ENCODE measurements at places on chromosomes 4 and X.

GRCh38 chr4:146495269-146495668 lies 26.5 kb downstream of the SLC10A7 start:
- peak; percentile 28 for DNase-seq

DNA sequence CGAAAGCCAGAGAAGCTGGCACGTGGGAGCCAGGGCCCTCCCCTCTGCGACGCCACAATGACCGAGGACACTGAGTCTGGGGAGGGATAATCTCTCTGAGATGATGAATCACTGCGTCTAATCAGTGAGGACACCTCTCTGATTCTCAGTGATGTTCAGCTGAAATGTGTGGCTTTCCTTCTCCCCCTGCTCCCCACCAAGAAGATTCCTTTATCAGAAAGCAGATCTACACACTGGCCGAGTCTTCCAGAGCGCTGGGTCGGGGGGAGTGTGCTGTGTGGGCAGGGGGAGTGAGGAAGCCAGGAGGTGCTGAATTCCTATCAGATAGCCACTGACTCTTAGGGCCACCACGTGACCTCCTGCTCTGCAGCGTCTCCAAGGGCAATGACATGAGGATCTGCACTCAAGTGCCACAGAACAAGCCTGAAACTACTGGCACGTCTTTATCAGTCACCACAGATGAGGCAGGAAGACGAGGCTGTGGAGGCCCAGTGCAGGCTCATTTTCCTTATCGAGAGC lies 89.2 kb downstream of the GATB start:
- DNase-seq, result no peak

DNA sequence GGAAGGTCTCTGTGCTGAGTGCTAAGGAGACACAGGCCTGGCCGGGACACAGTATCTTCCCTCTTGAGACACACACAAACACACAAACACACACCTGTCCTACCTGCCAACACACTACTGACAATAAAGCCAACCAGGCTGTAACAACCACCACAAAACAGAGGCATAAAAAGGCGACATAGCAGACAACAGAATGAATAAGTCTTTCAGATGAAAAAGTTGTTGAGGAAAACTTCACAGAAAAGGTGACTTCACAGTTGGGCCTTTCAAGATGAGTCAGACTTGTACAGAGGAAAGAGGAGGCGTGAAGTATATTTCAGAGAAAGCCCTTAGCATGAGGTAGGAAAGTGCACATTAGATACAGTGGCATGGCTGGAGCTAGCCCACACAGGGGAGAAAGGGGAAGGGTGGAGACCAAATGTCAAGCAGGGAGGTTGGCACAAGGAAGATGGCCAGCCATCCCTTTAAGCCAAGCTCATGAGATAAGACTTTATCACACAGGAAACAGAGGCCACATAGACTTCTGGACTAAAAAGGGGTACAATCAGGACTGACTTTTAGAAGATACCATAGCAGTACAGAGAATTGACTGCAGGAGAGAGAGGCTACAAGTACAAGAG lies 54.0 kb downstream of the SLC9A7 start:
- DNase-seq, result peak; percentile 28

GRCh38 chr4:67892905-67893304 lies 9.1 kb upstream of the TMPRSS11D start:
- DNase-seq, result peak; percentile 11

- DNase-seq, result no peak
These were observed 4.6 kb upstream of the IRAK1 start for GRCh38 chrX:154024271-154024670.

GRCh38 chr4:105543346-105543745 lies 9.1 kb upstream of the ARHGEF38 start:
- no peak for DNase-seq

- peak; percentile 22 for DNase-seq
These were observed 81.7 kb upstream of the GPM6B start for GRCh38 chrX:13898603-13899002.

DNA sequence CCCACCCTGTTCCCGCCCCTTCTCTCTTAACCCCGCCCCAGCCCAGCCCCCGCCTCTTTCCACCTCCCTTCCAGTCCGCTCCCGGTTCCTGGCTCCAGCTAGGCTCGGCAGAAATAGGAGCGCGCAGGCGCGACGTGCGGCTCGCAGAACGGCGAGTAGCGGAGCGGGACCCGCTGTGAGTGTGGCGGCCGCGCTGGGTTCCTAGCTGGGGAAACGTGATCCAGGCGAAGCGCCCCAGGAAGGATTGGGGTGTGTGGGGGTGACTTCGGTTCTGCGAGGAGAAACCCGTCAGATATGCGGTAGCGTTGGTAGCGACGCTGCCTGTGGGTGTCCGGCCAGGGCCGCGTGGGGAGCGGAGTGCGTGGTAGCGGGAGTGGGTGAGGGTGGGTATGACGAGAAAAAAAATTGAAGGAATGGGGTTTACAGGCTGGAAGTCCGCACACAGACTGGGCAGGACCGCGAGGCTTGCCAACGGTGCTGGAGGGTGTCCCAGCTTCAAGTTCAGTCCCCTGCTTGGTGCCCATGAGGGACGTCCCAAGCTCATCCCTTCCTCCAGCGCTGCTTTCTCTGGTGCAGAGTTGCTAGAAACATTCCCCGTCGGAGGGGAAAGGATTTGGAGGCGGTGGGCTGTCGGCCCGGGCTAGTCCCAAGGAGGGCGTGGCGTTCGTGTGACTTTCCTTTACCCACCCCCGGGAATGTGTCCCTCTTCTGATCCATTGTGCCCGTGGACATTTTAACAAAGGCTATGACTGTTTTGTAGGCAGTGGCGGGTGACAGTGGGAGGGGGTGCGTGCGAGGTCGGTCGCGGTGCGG lies at the start of gene PRRG1:
Gene PRRG1, plus strand, starts transcription at position 144 of the 813 bp plus-strand sequence. CDS start 56,886 bp downstream, outside the sequence.
- peak; percentile 85 for DNase-seq

GRCh38 chr4:122329876-122330565 lies 48.8 kb upstream of the ADAD1 start:
- peak; percentile 63 for DNase-seq

DNA sequence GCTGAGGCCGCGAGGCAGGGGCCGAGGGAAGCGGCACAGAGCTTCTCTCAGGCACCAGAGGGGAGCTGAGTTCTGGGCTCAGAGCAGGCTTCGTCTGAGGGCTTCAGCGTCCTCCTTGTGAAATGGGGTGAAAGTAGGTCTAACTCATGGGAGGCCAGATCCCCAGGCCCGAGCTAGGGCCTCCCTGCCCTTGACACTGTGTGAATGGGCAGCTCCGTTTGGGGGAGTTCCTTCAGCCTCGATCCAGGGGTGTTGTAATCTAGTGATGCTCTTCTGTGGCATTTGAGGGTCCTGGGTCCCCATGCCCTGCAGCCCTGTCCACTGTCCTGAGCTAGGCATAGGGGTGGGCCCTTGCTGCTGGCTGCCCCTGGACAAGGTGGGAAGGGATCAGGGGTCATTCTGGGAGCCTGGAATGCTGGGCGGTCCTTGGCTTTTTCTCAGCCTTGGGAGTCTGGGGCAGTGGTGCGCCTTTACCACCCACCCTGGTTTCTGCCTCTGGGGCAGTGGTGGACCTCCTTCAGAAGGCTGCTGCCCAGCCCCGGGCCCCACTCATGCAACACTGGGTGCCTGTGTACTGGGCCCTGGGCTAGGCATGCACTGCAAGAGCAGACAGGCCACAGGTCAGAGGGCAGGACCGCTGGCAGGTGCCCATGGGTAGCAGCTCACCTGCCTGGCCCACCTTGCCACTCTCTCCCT lies 4.1 kb downstream of the SH3BP2 start:
- no peak for DNase-seq

DNA sequence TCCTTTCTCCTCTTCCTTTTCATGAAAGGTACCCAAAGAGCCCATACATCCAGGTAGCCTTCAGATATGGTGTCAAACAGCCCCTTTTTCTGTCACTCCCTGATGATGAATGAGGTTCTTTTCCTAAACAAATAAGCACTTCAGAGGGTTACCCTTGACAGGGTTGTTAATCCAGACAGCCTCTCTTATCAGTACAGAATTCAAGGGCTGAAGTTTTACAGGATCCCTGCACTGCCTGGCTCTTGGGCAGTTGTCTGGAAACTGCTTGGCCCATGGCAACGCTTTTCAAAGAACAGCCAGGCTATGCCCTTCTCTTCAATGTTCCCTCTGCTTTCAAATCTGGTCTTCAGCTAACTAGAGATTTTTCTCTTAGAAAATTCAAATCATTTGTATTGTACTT lies 352.6 kb upstream of the FAM241A start:
- no peak for DNase-seq

DNA sequence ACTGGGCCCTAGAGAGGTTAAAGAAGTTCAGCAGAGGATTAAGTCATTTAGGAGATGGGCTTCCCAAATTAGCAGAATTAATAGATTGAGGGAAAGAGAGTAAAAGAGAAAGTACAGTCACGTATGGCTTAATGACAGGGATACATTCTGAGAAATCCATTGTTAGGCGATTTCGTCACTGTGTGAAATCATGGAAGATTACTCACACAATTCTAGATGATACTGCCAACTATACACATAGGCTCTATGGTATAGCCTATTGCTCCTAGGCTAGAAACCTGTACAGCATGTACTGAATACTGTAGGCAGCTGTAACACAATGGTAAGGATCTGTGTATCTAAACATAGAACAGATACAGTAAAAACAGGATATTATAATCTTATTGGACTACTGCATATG lies 180.6 kb downstream of the RNF150 start:
- peak; percentile 81 for DNase-seq

- DNase-seq, result no peak
These were observed 21.6 kb downstream of the PHKA2 start for GRCh38 chrX:18962329-18962728.

Data from fibroblast of skin of right biceps (primary cell).